ENCODE measurements at places on chromosomes 3 and 15.

- DNase-seq, result no peak
These were observed 19.0 kb downstream of the SLCO3A1 start for GRCh38 chr15:91872356-91873137.

DNA sequence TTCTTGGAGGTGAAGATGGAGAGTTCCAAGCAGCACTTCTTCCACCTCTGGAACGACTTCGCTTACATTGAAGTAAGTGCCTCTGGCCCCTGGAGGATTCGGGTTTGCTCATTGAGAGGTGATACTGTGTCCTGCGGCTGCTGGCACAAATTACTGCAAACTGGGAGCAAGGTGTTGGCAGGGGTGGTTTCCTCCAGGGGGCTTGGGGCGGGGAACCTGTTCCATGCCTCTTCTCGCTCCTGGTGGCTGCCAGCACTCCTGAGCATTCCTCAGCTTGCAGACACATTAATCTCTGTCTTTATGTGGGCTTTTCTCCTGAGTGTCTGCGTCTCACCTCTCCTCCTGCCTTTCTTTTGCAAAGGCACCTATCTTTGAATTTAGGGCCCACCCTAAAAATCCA, 47.4 kb downstream of the MESD start:
- no peak for DNase-seq

DNA sequence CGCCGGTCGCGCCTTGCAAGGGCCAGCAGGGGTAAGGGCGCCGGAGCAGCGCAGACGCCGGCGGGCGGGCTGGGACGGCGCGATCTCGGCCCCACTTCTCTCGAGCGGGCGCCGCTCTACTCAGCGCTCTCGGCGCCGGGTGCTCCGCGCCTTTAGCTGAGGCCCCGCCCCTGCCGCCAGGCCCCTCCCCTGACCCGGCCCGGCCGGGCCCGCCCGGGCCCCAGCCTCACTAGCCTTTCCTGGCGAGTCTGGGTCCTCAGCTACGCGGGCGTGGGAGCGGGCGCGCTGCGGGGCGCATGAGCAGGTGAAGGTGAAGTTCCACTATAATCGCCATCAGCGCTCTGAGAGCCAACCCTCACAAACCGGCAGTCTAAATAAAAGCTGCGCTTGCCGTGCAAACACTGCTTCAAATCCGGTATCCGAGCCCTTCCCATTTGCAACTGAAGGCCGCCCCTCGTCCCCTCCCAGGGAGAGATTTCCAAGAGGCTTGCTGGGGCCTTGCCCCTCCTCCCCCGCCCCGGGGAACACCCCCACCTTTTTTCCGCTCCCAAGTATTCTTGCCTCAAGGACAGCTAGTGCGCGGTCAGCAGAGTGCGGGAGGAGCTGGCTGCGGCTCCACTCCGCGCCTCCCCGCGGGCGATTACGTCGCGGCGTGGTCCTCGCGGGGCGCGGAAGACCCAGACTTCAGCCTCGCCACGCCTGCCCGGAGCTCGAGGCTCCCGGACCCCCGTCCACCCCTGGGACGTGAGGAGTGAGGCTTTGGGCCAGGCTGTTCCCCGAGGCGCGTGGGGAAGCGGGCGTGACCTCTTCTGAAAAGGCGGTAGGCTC, at the start of gene RPP25:
RPP25 (minus strand) TSS at position 125 of the 828 bp plus-strand sequence. CDS start 189 bp downstream, outside the sequence.
- peak; percentile 33 for DNase-seq

- DNase-seq, result no peak
These were observed 241.4 kb downstream of the PTPRG start for GRCh38 chr3:61802772-61803171.

- no peak for DNase-seq
These were observed 72.0 kb downstream of the TPRA1 start for GRCh38 chr3:127518456-127519081.

DNA sequence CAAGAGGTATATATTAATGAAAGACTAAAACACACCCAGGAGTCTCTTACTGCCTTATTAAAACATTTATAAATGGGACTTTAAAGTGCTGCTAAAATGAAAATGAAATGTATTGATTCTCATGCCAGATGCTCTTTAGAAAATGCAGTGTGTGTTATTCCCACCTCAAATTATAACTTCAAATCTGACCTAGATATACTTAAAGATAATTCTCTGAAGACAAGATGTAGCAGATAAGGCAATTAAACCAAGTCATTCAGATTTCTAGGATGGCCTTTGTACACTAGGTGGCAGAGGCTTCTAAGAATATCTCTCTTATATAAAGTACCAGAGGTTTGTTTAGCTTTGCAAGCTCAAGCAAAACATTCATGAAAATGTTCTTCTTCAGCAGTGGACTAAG, 26.9 kb upstream of the GOLGA8B start:
- no peak for DNase-seq

- no peak for DNase-seq
These were observed 59.5 kb downstream of the ZNF609 start for GRCh38 chr15:64519897-64520296.

DNA sequence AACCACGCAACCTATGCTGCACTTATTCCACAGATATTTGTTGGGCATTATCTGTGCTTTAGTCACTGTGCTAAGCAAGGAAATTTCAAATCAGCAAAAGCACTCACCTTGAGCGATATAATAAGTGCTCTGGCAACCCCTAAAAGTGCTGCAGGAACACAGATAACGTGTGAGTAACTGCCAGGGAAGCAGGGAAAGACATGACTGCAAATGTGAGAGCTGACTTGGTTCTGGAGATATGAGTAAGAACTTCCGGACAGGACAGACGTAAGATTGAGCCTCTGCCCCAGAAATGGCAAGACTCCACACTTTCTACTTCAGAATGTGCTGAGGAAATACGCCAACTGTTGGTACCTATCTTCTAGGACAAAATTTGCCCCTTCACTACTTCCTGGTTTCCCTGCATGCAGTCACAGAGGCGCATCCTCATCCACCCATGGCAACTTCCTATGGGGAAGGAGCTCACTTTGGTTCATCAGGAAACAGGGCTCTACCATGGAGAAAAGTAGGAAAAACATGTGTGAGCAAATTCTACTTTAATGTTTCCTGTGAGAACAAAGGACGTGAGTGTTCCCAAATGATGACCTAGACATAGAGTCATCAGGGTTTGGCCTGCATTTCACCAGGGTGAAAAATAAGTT, 41.7 kb downstream of the AQP9 start:
- no peak for DNase-seq

- DNase-seq, result no peak
These were observed 67.7 kb upstream of the NSMCE3 start for GRCh38 chr15:29337156-29337959.

DNA sequence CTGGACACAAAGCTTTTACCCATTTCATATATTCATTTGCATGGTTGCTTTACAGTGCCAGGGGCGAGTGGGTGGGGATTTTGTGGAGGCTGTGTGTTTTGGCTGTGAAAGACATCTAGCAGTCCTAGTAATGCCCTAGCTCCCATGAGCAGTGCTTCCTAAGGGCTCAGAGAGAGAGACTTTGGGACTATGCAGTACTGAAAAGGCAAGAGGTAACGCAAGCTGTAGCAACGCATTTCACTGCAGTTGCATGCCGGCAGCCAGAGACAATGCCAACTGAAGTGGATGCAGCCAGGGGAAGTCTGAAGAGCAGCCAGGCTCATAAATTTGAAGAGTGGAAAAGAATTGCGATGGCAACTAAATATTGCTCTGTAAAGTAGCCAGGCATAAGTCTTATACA, 27.4 kb upstream of the ATP10A start:
- no peak for DNase-seq

GRCh38 chr15:29044503-29044901, 158.7 kb downstream of the APBA2 start:
- DNase-seq, result no peak

DNA sequence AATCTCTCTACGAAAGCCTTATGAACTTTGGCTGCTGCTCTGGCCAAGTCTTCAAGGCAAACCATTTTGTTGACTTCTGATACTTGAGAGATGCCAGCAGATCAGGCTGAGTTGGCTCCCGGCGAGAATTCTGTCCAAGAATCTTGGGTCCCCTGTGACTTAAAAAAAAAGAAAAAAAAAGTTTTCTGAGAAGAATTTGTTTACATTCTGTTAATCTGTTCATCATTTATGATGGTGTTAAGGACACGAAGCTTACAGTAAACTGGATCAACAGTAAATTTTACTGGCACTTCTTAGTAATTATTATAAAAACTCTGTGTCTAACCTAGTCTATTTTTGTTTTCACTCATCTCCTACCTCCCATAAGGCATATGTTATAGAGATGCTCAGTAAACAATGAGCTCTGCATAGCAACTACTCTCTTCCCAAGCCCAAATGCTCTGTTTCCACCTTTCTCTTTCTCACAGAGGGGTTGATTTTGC, 320.9 kb upstream of the RASGRP1 start:
- DNase-seq, result no peak

DNA sequence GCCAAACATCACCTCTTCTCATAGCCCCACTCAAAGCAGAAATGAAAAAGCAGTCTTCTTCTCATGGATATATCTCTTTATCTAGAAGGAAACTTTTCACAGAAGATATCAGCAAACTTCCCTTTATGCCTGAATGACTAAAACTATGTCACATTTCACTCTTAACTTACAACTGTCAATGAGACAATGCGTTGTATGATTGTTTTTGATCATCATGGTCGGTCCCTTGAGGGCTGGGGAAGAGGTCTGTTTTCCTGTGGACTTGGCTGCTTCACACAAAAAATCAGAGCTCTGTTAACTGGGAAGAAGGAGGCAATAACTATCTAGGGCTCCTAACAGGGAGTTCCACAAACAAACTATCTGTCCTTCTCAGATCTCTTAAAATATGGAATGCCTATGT, 5.1 kb downstream of the NLGN1 start:
- no peak for DNase-seq

DNA sequence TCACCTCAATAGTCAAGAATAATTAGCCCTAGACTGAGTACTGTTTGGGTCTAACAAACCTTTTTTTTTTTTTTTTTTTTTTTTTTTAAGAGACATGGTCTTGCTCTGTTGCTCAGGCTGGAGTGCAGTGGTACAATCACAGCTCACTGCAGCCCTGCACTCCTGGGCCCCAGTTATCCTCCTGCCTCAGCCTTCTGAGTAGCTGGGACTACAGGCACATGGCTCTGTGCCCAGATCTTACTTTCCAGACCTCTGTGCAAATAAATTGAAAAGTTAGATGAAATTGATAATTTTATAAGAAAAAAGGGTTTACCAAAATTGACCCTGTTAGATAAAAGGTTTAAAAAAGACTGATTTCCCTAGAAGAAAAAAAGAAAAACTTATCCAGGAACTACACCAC, 79.0 kb downstream of the NR2E3 start:
- DNase-seq, result no peak

DNA sequence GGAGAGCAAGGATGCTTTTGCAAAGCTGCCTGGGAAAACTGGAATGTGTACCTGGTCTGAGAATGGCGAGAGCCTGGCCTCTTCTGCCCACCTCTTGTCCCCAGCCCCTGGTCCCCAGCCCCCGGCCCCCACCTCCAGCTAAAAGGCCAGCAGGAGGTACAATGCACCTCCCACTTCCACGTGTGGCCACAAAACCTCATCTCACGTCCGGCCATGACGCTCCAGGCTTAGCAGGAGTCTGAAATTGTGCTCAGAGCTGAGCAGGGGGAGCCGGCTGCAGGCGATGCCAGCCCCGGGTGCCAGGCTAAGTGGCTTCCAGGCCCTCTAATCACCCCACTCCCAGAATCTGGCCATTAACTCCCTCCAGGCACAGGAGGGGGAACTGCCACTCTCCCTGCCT, 83.1 kb upstream of the PRR20G start:
- no peak for DNase-seq

- no peak for DNase-seq
These were observed 93.2 kb upstream of the LRIG1 start for GRCh38 chr3:66593978-66594377.

DNA sequence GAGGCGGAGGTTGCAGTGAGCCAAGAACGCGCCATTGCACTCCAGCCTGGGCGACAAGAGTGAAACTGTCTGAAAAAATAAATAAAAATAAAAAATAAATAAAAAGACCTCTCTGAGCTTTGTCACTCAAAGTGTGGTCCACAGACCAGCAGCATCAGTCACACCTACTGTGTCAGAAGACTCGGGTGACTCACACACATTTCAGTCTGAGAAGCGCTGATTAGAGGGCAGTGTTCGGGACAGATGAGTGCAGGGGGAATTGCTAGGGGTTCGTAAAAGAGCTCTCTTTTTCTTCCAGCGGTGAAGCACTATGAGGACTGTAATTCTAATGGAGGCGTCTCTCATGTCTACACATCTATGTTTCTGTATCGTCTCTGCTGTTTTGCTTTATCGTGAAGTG, 5.7 kb downstream of the PODXL2 start:
- DNase-seq, result no peak

DNA sequence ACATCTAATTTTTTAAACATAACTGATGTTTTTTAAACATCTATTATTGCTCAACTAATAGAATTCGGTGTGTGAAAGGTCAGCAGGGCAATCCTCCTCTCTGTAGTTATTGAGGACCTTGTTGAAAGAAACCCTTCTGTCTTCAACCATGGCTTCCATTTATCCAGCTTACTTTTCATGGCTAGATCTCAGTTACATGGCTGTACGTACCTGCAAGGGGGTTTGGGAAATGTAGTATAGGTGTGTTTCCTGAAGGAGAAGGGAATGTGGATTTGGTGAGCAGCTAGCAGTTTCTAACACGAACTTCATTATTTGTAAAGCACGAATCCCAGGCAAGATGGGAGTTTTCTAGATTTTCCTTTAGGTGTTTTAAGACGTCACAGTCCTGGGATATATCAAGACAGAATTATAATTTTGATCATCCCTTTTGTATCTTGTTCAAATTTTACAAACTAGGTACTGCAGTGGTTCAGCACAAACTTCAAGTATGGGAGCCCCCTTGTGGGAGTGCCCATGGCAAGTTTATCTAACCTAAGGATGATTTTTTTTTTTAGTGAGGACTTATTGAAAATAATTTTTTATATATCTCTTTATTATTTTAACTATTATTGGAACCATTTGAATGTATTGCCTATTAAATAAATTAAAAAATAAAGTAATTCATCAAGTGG, 41.6 kb downstream of the FBXL2 start:
- DNase-seq, result no peak

GRCh38 chr3:186526256-186526606, 17.9 kb downstream of the CRYGS start:
- DNase-seq, result no peak

DNA sequence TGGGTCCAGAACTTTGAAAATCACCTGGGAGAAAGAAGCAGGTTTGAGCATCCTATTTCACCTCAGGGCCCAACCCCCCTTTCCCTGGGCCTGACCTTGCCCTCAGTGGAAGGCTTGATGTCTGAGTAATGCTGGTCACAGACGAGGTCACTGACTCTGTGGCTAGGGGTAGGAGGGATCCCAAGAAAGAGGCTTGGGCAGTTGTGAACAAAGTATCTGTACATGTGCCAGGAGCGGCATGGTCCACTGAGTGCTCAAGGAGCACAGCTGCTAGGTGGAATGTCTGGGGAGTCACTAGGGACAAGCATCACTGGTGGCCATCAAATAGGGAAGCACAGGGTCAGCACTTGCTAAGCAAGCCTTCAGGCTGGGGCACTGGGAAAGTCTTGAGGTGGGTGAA, 7.3 kb downstream of the CCDC71 start:
- no peak for DNase-seq

- DNase-seq, result no peak
These were observed 201.9 kb downstream of the WNT5A start for GRCh38 chr3:55285156-55285555.

- DNase-seq, result no peak
These were observed 24.7 kb downstream of the LYSMD4 start for GRCh38 chr15:99708563-99708962.

GRCh38 chr3:132315851-132316250, 1.4 kb upstream of the ACP3 start:
- no peak for DNase-seq

GRCh38 chr3:114242947-114243346, 5.6 kb upstream of the ZNF80 start:
- no peak for DNase-seq

All from stimulated activated CD8-positive, alpha-beta memory T cell treated with anti-CD3 and anti-CD28 coated beads, Interleukin-4, amount 100 ng/mL, for 1 hour (primary cell).